ENCODE measurements at places on chromosomes 6 and 20.

DNA sequence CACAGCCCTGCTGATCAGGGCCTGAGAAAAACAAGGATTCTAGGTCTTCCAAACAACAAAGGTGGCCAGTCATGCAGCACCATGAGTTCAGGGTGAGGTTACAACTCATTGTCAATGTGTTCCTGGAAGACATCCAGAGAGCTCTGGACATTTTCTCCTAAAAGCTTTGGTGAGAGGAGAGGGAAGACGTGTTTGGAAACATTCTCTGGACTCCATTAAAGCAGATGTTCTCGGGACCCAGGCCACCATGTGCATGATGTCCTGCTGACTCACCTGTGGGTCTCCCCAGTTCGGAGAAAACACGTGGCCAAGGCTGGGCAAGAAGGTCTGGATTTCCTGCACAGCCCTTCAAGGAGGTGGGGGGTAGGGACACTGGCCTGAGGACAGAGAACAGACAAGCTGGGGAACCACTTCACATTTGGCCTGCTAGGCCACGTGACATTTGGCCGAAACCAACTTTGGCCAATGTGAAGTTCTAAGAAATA is 61.6 kb downstream of the KCNB1 start:
- DNase-seq: no peak

- DNase-seq: peak; percentile 57
Observed at GRCh38 chr6:130223508-130223907, 757 bp upstream of the SAMD3 start.

GRCh38 chr6:10720265-10720959 is 2.5 kb upstream of the TMEM14C start:
- peak; percentile 40 for DNase-seq

GRCh38 chr20:58634059-58634458 is 17.0 kb upstream of the STX16 start:
- no peak for DNase-seq

All from activated CD4-positive, alpha-beta T cell treated with anti-CD3 and anti-CD28 coated beads for 4 hours (primary cell).